Muscle of back (tissue), 13 donors: ENCODE measurements at places on chromosomes 2 and 18.

- no peak for DNase-seq
Measured at GRCh38 chr2:61949714-61950560, 44.5 kb downstream of the COMMD1 start.

GRCh38 chr2:236748385-236748784 is 178.8 kb downstream of the ACKR3 start:
- DNase-seq: no peak

DNA sequence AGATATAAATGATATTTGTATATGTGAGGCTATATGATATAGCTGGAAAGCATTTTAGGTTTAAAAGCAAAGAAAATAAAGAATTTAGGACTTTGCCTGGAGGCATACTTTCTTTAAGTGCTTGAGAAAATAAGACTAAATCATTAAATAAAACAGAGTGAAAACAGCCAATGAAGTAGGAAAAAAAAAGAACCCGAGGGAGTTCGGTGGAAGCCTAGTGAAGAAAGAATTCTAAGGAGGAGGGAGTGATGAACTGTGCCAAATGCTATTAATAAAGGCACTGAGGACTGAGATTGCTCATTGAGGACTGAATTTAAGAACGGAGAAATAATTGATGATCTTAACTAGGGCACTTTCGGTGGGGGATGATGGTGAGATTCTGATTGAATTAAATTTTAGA is 573.5 kb downstream of the DSC3 start:
- DNase-seq: peak; percentile 64

- no peak for DNase-seq
Measured at GRCh38 chr2:126467367-126468054, 188.4 kb upstream of the GYPC start.

DNA sequence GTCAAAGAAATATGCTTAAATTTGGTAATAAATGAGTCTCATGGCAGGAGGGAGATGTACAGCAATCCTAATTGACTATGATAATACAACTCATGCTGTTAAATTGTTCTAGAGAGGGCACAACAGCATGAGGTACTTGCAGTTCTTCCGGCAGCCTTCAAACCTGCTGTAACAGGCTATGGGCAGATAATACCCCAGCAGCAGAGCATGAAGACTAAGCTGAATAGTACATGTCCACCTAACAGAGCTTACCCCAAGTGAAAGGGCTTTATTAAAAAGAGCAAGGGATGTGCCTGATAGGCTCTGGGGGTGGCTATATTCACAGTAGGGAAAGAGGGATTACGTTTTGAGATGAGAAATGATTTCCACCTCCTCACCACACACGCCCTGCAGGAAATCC is 28.9 kb downstream of the MRO start:
- DNase-seq: no peak

DNA sequence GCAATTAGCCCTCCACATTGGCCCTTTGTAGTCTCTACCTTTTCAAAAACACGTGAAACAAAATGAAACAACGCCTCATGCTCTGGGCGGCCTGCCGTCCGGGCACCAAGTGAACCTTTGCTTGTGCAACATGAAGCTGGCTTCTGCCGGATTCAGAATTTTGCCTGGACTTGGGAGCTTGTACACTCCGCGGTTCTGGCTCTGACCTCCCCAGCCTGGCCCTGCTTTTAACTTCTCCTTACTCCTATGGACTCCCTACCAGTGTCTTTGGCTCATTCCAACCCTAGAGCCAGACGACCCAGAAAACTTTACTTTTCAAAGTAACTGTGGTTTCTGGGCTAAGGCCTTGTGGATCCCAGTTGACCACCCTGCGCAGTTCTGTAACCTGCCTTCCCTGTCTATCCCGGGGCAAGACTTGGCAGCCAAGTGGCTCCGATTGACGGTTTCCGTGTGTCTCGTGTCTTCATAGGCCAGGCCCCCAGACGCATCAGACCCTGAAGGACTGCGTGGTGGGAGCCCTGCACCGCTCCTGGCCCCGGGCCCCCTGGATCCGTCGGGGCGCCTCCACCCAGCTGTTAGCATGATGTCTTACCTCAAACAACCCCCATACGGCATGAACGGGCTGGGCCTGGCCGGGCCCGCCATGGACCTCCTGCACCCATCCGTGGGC is 1.9 kb downstream of the OTX1 start:
- no peak for DNase-seq

DNA sequence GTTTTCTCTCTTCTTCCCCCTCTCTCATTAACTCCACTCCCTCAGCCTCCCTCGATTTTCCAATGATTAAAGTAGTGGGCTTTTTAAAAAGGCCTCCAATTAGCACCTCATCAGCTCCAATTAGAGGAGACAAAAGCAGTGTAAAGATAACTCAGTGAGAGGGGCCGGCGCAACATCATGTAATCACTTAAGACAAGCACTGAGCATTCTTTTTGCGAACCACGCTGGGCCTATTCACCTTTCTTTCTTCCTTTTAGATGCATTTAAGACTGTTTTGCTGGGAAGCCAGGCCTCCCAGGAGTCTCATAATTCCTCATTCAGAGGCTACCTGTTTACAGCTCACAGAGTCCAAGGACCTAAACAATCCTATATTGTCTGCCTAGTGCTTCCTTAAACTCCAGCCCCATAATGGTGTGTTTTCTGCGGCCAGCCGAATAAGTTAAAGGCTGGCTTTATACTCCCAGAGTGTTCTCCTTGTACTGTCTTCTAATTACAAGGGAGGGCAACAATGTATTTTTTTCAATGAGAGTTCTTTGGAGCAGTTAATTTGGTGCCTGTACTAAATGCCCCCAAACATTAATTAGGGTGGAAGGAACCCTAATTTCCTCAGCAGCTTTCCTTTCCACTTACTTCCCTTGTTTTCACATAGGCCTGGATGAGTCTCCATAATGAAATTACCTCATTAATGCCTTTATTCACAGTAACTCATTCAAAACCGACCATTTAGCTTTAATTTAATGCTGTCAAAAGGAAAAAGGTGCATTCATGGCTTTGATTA is 28.0 kb upstream of the LMAN1 start:
- no peak for DNase-seq

- no peak for DNase-seq
Measured at GRCh38 chr2:237345891-237346640, 67.9 kb downstream of the COL6A3 start.

GRCh38 chr2:205585449-205586383 is 96.6 kb upstream of the NRP2 start:
- DNase-seq: peak; percentile 42

GRCh38 chr18:35220424-35220823 is 20.4 kb upstream of the ZNF397 start:
- DNase-seq: no peak

DNA sequence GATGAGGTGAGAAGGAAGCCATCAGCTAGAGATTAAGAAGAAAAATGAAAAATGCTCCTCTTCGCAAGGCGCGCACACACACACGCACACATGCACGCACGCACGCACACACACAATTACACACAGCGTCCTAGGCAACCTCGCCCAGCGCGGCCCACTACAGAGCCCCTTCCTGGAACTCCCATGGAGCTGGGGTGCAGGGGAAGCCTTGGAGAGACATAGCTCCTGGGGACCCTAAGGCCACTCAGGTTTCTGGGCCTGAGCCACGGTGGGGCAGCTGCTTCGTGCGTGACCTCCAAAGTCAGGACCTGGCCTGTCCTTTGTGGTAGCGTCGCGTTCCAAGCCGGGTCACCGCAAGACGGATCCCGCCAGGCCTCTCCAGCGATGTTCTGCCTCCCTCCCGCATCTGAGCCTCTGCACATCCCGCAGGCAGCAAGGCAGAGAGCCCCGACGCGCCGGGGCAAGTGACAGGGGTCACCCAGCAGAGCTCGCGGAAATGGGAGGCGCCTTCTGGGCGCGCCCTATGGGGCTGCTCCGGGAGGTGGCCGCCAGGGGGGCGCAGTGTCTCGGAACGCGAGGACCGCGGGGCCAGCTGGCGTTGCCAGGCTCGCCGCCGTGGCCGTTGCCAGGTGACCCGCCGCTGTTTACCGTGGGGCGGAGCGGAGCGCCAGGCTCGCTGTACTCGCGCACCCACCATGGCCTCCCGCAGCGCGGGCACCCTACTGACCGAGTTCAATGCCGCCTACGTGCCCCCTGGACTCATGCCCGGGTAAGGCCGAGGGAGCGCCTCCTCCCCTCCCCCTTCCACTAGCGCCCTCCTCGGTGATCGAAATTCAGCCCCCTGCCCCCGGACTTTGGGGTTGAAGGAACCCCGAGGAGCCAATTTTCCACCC is 79.0 kb downstream of the CIB4 start:
- peak; percentile 25 for DNase-seq

DNA sequence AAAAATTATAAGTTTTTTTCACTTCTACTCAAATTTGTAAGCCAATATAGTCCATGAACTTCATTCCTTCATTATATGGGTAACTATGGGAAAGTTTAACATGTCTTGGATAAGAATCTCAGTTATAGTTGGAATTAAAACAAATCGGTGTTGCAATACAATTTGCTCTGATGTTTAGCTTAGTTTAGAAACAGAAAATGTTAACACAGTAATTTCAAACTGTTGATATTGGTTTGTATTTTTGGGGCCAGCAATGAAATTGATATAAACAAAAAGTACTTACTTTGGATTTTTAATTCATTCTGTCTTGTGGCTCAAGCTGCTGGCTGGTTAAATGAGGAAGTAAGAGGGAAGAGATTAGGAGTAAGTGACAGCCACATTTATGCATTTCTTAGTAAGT is 368.5 kb upstream of the NT5C1B start:
- DNase-seq: no peak

GRCh38 chr2:27914041-27914804 is 23.7 kb downstream of the BABAM2 start:
- DNase-seq: no peak

DNA sequence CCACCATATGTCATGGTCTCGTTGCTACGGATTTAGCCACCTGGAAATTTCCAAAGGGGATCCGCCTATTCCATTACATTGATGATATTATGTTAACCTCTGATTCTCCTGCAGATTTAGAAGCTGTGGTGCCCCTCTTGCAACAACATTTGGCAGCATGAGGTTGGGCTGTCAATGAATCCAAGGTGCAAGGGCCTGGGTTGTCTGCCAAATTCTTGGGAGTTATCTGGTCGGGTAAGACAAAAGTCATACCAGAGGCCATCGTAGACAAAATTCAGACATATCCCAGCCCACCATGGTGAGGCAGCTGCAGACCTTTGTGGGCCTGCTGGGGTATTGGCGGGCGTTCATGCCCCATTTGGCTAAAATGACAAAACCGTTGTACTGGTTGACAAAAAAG is 13.6 kb upstream of the C2orf42 start:
- no peak for DNase-seq

GRCh38 chr2:112465382-112465781 is 16.6 kb upstream of the TTL start:
- no peak for DNase-seq

DNA sequence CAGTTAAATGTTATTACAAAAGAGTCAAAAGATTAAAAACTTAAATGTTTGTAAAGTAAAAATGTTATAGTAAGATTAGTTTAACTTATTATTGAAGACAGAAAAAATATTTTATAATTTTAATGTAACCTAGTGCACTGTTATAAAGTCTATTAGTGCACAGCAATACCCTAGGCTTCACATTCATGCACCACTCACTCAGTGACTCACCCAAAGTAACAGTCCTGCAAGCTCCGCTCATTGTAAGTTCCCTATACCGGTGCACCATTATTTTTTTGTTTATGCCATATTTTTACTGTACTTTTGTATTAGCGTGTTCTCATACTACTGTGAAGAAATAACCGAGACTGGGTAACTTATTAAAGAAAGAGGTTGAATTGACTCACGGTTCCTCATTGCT is 759.7 kb upstream of the CDH7 start:
- no peak for DNase-seq

- no peak for DNase-seq
Measured at GRCh38 chr2:205571360-205571959, 110.8 kb upstream of the NRP2 start.

GRCh38 chr2:33145459-33145858 is 198.7 kb downstream of the LTBP1 start:
- DNase-seq: peak; percentile 79

- DNase-seq: no peak
Measured at GRCh38 chr18:75376004-75376403, 51.5 kb downstream of the SMIM21 start.

DNA sequence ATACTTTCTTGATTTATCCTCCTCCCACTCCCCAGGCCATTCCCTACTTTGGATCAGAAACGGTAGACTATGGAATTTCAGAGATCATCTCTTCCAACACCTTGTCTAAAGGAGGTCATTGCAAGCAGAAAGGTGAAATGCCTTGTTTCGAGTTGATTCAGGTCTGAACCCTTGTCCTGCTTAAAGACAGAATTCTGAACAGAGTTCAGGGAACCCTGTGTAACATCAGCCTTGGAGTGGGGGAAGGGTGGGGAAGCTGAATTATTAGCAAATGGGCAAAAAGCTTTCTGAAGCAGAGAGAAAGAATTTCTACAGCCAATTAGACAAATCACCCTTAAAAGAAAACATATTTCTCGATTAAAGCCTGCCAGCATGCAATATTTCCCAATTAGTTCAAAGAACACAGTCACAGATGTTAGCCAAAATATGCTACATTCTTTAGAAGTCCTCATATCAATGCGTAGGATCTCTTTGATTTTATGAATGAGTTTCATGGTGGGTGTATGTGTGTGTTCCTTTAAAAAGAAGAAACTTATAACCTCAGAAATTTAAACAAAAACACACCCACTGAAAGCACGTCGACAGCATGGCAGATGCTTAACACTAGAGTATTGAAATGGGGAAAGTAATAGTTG is 353.1 kb downstream of the RND3 start:
- DNase-seq: no peak

DNA sequence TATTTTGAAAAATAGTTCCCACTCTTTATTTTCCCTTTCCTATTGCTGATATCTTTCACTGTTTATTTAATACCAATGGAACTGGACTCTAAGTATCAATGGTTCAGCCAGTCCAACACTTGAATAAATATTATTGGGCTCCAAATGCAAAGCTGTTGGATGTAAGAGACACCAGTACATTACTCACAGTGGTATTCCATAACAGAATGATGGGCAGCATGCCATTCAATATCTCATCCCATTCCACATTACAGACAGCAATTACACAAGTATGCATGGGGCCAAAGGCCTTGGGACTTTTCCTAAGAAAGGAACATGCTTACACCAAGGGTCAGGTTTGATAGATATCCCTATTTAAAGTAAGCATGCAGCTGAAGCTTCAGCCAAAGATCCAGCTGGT is 231.9 kb downstream of the RND3 start:
- peak; percentile 51 for DNase-seq
